Activated CD8-positive, alpha-beta T cell treated with anti-CD3 and anti-CD28 coated beads, Interleukin-2, amount 10 ng/mL, durations not matched to agents 7 days and 5 days (primary cell): ENCODE measurements at places on chromosomes 7 and 10. TPM values are rescaled to one million over a fixed set of nuclear protein-coding genes. Genes with fewer than 3 reads are reported as not detected.
A peak's percentile ranks its signal among the peaks of the same experiment; 100 is the strongest.

DNA sequence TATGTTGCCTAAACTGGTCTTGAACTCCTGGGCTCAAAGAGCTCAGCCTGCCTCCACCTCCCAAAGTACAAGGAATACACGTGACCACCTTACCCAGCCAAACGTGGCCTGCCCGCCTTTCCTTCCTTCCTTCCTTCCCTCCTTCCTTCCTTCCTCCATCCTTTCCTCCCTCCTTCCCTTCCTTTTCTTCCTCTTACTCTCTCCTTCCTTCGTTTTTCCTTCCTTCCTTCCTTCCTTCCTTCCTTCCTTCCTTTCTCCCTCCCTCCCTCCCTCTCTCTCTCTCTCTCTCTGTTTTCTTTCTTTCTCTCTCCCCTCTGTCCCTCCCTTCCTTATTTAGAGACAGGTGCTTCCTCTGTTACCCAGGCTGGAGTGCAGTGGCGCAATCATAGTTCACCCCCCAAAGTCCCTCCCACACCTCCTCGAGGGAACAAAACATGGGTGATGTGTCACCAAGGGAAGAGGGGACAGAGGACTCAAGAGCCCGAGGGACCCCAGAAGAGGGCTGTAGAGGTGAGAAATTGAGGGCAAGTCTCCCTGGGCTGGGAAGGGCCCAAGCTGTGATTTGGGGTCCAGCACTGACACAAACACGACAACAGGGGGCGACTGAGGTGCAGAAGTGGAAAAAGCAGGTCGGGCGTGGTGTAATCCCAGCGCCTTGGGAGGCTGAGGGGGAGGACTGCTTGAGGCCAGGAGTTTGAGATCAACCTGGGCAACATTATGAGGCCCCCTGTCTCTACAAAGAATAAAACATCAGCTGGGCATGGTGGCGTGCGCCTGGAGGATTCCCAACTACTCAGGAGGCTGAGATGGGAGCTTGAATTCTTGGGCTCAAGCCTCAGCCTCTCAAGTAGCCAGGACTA lies 28.1 kb downstream of the EPHB4 start:
- DNase-seq: peak; percentile 71

CPVL gene
- total RNA-seq: not detected

ZNF365 gene
- not detected for total RNA-seq

GDF2 gene
- total RNA-seq: not detected

DNA sequence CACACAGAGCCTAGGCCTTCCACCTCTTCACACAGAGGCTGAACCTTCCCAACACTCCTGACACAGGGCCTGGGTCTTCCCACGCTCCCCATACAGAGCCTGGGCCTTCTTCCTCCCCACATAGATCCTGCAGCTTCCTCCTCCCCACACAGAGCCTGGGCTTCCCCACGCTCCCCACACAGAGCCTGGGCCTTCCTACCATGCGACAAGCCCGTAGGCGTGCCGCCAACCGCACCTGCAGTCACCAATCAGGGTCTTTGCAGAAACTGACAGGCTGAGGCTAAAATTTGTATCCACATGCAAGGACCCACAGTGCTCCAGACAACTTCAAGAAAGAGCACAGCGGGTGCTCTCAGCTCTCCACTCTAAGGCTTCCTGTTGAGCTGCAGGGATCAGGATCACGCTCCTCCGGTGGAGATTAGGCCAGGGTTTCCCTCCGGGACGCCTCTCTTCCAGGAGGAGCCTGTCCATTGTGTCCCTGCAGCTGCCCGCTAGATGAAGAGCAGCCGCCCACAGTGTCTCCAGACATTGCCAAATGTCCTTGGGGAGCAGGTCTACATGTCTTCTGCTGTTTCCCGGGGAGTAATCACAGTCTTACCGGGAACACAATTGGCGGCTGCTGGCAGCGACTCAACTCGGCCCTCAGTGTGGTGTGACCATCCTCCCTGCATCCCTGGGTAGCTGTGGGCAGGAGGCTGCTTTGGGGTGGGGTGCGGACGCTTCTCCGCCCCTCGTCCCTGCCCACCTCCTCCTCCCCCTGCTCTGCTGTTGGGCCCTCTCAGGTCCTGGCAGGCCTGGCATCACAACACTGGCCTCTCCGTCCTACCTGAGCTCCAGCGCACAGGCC lies 9.7 kb downstream of the CFAP46 start:
- DNase-seq: no peak

GRCh38 chr10:118409295-118409694 lies 67.2 kb upstream of the FAM204A start:
- no peak for DNase-seq

GRCh38 chr10:10647331-10647730 lies 370.3 kb upstream of the CELF2 start:
- no peak for DNase-seq
